HS-5 (cell line): ENCODE measurements at places on chromosomes 7 and 10.

DNA sequence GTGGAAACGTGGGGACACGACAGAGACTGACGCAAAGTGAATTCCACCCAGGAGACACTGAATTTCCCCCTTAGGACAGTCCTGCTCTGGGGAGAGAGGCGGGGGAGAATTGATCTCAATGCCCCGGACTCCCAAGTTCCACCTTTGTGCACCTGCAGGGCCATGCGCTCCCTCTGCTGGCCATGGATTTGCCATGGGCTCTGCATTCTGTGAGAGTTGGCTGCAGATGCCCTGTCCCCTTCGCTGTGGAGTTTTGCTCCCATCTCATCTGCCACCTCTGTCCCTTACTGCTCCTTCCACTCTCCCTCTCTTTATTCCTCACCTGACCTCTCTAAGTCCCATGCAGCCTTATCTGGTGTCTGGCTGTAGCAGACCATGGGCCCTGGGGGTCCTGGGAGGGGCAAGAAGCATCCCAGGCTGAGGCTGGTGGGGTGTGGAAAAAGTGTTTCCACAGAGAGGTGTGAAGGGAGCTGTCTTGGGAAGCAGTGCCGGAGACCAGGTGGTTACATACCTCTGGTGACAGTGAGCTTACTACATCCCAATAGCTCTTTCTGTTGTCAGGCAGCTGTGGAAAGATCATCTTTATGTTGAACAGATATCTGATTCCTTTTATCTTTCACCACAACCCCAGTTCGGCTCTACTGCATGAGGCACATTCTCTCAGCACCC is 14.3 kb downstream of the GHRHR start:
- DNase-seq: no peak

DNA sequence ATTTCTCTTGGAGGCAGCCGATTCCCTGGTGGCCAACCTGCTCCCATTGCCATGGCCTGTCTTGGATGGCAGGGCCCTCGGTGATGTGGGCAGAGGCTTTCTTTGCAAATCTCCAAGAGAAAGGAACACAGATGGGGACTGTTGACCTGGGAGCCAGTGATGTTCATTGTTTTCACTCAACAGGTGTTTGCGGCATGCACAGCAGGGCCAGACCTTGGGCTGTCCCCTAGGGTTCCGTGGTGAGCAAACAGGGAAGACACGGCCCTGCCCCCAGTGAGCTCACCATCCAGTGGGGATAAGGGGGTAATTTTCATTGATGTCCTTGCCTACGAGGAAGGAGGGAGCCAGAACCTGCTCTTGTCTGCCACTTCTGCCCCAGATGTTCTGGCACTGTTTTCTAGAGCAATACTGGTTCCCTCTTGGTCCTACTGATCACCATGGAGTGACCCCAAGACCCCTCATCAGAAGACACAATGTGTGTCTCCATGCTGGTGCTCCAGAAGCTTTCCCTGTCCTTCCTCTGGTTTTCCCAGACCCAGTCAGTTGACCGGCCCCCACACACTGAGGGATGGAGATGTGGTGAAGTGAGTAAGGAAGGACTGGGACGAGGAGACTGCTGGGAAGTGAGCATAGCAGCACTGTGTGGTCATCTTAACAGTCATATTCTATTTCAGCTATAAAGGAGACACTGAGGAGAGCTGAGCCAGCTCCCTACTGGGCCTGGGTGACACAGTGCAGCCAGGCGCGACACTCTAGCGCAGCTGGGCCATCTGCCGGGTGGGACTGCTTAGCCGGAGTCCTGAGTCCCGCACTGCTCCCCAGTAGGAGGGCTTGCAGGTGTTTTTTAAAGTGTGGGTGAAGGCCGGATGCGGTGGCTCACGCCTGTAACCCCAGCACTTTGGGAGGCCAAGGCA is 20.4 kb upstream of the FIGNL1 start:
- DNase-seq: no peak

- peak; percentile 76 for DNase-seq
Observed at GRCh38 chr7:36034020-36034419, 119.0 kb upstream of the EEPD1 start.

DNA sequence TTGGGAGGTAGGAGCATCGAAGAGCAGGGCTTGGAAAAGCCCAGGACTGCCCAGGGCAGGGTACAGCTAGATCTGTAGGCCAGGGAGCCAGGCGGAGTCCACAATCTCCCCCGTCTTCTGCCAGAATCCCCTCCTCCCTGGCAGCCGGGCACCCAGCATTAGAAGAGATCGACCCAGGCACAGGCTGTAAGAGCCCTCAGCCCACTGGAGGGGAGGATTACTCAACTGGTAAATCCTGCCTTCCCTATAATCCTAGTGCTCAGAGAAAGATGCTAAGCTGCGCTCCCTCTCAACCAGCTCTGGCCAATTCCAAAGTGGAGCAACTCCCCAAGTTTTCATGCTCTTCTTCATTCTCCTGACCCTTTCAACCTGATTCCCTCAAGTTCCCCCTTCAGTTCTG is 3.2 kb downstream of the SPOCK2 start:
- no peak for DNase-seq

DNA sequence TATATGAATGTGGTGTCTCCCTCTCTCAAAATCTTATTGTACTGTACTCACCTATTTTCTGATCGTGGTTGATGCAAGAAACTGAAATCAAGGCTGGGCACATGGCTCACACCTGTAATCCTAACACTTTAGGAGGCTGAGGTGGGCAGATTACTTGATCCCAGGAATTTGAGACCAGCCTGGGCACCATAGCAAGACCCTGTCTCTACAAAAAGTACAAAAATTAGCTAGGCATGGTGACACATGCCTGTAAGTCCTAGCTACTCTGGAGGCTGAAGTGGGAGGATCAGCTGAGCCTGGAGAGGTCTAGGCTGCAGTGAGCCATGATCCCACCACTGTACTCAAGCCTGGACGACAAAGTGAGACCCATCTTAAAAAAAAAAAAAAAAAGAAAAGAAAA is 16.0 kb downstream of the MMRN2 start:
- DNase-seq: no peak

GRCh38 chr10:69681436-69681835 is 51.4 kb downstream of the FAM241B start:
- DNase-seq: no peak

GRCh38 chr7:24039991-24040624 is 243.9 kb upstream of the NPY start:
- DNase-seq: no peak
